ENCODE measurements at places on chromosomes 4 and X.

- no peak for DNase-seq
These were observed 6.8 kb downstream of the ANXA3 start for GRCh38 chr4:78558410-78558809.

DNA sequence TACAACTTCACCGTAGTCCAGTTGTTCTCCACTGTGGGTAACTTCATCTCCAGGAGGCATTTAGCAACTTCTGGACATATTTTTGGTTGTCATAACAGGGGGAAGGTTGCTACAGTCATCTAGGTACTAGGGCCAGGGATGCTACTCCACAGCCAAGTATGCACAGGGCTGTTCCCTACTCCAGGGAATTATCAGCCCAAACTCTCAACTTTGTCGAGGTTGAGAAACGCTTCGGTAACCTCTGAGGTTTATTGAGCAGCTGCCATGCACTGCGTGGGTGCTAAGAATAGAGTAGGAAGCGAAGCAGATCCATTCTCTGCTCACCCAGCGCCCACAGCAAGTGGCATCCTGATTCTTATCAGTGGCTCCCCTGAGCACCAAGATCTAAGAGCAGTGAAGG is 8.2 kb downstream of the FGFBP1 start:
- DNase-seq, result no peak

GRCh38 chr4:100208459-100208858 is 18.2 kb upstream of the DDIT4L start:
- no peak for DNase-seq

GRCh38 chr4:149676076-149676475 is 139.6 kb downstream of the IQCM start:
- DNase-seq, result no peak

- no peak for DNase-seq
These were observed 129.2 kb upstream of the PAK3 start for GRCh38 chrX:110966839-110967238.

DNA sequence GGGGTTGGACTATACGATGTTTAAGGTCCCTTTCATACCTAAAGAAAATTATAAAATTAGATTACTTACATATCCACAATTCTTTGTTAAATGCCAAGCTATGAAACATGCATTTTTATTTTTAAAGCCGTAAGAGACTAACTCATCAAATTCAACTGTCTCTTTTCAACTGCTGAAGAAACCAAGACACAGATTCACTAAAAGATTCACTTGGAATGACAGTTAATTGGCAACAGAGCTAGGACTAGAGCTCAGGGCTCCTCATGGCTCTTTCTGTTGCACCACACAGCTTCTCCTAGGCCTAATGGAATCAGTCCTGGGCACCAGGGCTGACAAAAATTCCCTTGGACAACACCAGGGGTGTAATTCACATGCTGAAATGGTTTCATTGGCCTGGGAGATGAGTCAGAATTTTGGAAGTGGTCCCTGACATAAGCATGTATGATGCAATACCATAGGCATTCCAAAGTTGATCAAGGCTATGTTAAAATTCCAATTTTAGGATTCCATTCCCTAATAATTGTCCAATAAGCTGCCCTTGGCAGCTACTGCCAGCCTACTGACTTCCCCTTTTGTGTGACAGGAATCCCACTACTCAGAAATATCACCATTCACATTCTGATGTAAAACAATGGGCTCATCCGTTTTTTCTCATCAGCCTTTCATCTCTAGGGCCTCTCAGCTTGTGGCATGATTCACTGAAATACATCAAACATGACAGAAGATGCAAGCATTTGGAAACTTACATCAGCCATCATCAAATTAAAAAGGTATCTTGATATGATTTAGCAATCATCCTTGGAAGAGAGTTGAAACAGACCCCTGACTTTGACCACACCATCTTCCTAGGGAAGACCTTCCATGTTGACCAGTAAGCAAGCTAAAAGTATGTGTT is 54.2 kb downstream of the PLAC1 start:
- no peak for DNase-seq

- DNase-seq, result no peak
These were observed 37.6 kb upstream of the TADA2B start for GRCh38 chr4:7005571-7005970.

DNA sequence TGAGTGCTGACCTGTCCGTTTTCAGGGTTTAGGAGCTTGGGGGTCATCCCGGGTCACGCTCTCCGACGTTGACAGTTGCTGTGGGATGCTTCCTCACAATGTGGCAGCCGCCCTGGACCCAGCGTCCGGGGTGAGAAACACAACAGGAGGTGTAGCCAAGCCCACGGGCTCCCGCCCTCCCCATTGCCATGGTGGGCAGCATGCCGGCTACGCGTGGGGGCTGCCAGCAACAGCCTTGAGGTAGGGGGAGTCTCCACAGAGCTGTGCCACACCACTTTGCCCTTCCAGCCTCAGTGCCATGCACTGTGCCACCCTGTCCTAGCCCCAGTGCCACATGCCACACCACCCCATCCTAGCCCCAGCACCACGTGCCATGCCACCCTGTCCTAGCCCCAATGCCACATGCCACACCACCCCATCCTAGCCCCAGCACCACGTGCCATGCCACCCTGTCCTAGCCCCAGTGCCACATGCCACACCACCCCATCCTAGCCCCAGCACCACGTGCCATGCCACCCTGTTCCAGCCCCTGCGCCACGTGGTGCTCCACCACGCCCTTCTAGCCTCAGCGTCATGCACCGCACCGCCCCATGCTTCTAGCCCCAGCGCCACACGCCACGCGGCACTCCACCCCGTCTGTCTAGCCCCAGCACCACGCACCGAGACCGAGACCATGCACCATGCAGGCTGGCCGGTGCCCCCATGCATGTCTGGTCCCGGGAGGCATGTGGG is 8.5 kb upstream of the HGFAC start:
- no peak for DNase-seq

- no peak for DNase-seq
These were observed 35.9 kb upstream of the MSANTD1 start for GRCh38 chr4:3213106-3213425.

- no peak for DNase-seq
These were observed 103.3 kb downstream of the PARM1 start for GRCh38 chr4:75036046-75036830.

DNA sequence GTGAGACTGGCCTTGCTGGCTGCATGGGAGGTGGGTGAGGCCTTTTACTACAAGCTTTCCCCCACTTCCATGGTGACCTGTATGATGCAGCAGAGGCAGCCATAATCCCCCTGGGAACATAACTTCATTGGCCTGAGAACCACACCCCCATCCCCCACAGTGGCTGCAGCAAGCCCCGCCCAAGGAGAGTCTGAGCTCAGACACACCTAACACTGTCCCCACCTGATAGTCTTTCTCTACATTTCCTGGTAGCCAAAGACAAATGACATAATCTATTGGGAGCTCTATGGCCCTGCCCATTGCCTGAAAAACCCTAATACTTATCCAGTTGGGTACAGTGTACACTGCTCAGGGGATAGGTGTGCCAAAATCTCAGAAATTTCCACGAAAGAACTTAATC is 62.6 kb downstream of the GLUD2 start:
- DNase-seq, result no peak

DNA sequence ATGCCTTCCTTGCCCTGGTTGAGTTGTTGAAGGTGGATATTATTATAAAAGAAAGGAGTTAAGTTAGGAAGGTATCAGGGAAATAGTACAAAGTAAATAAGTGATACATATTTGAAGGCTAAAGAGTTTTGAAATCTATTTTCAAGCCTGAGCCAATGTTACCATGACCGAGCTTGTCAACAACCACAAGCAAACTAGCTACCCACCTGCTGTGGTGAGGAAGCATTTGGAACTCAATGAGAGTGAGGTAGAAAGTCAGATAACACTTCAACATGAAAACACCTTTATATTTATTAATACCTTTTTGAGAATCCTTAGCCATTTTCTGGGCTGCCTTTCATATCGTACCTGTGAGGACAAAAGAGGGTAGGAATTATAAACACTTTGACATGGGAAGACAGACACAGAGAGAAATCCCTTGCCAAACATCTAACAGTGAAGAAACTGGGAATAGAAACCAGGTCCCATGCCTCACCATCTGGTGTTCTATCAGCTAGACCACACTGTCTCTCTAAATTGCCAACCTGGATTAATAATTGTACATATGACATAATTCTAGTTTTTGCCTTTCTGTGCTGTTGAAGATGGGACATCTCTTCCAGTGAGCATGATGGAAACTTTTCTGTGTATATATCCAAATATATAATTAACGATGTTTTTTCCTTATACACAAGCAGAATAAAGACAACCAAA is 606.4 kb upstream of the NR3C2 start:
- no peak for DNase-seq

DNA sequence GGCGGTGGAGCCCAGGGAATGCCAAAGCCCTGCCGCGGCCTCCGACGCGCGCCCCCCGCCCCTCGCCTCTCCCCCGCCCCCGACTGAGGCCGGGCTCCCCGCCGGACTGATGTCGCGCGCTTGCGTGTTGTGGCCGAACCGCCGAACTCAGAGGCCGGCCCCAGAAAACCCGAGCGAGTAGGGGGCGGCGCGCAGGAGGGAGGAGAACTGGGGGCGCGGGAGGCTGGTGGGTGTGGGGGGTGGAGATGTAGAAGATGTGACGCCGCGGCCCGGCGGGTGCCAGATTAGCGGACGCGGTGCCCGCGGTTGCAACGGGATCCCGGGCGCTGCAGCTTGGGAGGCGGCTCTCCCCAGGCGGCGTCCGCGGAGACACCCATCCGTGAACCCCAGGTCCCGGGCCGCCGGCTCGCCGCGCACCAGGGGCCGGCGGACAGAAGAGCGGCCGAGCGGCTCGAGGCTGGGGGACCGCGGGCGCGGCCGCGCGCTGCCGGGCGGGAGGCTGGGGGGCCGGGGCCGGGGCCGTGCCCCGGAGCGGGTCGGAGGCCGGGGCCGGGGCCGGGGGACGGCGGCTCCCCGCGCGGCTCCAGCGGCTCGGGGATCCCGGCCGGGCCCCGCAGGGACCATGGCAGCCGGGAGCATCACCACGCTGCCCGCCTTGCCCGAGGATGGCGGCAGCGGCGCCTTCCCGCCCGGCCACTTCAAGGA is at the start of gene FGF2:
Gene FGF2 (plus strand): TSS at position 279 of the 705 bp plus-strand sequence. CDS start 344 bp downstream, at position 623.
- DNase-seq, result no peak

- DNase-seq, result no peak
These were observed at the start of gene USP51 for GRCh38 chrX:55489314-55490009. USP51 (minus strand) TSS chrX:55489848; CDS start chrX:55488939, 909 bp downstream.

DNA sequence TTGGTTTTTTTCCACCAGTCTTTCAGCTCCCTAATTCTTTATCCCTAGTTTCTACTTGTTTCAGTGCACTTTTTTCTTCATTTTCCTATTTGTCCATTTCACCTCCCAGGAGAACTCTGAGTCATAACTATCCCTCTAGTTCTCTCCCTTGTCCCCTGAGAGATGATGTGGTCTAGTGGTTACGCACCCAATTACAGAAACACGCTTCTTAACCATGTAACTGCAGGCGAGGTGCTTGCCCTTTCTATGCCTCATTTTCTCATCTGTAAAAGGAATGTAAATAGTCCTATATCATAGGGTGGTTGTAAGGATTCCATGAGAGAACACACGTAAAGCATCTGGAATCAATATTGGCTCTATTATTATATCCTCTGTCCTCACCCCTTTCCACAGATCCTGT is 8.8 kb upstream of the GRPR start:
- DNase-seq, result no peak

GRCh38 chrX:102341867-102342266 is 94.9 kb downstream of the NXF2 start:
- DNase-seq, result no peak

DNA sequence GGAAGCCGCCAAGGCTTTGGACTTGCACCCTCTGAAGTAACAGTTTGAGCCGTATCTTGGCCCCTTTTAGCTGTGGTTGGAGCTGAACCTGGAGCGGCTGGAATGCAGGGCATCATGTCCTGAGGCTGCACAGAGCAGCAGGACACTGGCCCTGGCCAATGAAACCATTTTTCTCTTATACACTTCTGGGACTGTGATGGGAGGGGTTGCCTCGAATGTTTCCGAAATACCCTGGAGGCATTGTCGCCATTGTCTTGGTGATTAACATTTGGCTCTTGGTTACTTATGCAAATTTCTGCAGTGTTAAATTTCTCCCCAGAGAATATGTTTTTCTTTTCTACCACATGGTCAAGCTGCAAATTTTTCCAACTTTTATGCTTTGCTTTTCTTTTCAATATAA is 137.2 kb downstream of the MAGEC1 start:
- DNase-seq, result no peak

DNA sequence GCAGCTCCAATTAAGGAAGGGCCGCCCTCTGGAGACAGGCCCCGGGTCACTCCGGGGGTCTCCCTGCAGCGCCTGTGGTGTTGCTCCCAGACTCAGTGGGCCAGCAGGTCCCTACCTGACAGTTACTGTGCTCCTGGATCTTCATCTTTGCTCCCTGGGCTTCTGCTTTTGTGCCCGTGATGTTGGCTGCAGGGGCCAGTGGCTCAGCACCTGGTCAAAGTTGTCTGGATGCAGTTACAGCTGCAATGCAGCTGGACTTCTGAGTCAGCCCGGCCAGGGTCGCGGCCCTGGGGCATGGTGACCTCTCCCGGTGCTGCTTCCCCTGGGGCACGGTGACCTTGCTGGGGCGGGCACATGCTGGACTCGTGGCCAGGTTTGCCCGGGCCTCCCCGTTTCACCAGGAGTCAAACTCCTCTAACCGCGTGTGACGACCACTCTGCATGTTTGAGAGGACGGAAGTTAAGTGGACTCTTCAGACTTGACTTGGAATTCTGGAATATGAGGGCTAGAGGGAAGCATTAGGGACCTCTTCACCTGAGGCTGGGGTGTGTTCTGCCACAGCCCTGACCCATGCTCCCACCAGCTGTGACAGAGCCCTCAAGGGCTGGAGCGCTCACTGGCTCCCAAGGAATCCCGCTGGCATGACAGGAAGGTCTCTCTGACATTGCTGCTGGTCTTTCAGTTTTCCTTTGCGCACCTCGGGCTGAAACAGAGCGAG is 3.7 kb downstream of the CTAG2 start:
- no peak for DNase-seq

- no peak for DNase-seq
These were observed 51.5 kb upstream of the TRPC3 start for GRCh38 chr4:122003335-122003734.

- no peak for DNase-seq
These were observed 63.2 kb upstream of the NOCT start for GRCh38 chr4:138952411-138952810.

GRCh38 chr4:138256608-138257007 is 14.5 kb upstream of the SLC7A11 start:
- DNase-seq, result no peak
